ENCODE measurements at places on chromosomes 4 and X.

- DNase-seq, result peak; percentile 47
Measured at GRCh38 chr4:165756836-165757235, 116.2 kb upstream of the TLL1 start.

GRCh38 chr4:168690199-168690598, 193.3 kb downstream of the PALLD start:
- no peak for DNase-seq

DNA sequence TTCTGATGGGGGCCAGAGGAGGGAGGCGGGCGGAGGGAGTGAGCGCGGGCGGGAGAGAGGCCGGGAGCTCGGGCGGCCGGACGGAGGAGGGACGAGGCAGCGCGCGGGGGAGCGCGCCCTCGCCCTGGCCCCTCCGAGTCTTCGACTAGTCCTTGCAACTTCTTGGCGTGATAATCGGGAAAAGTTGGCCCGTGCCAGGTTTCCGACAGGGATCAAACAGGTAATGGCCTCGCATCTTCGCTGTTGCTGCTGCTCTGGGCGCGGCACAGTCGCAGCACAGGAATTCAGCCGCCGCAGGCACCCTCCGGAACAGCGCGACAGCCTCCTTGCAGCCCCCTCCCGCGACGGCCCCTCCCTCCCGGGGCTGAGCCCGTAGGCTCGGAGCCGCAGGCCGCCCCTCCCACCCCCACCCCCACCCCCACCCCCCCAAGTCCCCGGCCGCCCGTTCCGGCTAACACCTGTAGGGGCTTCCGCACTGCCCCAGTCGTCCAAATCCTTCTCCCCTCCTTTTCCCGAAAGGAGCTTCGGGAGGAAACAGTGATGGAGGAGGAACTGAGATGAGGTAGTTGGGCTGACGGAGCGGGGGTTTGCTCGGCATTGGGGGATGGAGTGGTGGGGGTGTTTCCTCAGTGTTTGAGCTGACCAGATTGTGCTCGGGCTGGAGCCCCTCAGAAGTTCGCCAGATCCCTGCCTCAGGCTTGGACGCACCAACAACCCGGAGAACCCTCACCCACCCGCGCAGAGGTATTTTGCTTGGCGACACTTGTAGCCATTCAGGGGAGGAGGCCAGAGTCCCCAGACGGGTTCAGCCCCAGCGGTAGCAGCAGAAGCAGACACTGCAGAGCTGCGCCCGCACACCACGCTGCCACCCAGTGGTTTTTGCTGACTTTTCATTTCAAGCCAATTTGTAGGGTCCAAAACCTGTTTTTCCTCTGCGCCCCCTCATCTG, at the start of gene FGF13:
Gene FGF13 (minus strand): TSS at position 319 of the 949 bp plus-strand sequence. CDS start 714 bp downstream, outside the sequence.
- DNase-seq, result peak; percentile 58

DNA sequence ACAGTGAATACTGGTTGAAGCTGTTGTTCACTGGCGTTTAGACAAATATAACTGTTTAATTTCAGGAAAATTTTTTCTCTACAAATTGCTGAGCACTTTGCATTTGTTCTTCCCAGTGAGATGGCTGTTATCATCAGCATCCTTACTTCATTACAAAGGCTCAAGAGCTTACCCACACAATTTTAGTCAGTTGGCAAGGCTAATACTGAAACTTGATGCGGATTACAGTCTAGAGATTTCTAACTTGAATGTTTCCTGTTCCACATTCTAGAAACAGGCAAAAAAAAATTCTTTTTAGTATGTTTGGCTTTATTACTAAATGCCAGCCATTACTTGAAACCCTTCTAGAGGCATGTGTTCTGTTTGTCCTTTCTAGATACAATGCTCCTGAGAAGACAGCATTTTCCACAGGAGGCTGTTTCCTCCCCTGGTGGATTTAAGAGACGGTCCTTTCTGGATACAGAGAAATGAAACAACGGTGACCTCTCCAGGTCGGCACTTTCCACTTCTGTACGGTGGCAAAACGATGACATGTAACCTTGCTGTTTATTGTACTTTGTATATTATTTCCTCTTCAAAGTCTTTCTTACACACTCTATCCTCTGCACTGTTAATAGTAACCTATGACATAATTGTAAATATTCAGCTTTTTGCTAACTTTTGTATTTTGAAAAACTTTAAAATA, 80.9 kb downstream of the RFC1 start:
- no peak for DNase-seq

GRCh38 chr4:155001251-155001650, 207.2 kb upstream of the NPY2R start:
- no peak for DNase-seq

DNA sequence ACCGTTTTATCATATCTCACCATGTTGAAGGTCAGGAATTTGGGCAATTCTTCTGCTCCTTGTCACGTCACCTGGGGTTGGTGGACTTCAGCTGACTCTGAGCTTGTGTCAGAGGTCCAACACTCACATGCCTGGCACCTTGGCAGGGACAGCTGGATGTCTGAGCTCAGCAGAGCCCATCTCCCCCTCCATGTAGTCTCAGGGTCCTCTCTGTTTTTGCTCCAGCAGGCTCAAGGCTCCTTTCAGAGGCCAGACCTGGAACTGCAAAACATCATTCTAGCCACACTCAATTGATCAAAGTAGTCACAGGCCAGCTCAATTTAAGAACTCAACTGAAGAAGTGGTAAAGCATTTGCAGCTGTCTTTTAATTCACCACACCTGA, 45.4 kb downstream of the EDNRA start:
- DNase-seq, result no peak

DNA sequence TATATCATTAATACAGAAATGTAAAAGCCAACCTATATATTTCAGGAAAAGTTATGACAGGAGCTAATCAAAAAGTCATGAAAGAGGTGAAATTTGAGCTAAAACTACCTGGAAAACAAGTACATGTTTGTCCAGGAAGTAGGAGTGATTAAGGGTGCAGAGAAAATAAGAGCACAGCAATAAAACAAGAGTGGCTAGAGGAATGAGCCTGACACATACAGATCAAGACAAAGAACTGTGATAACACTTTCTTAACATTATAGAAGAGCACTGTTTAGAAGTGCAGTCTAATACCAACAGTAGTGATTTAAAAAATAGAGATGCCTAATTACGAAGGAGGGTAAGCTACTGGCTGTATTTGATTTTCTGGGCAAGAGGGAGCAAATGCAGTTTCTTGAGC, 125.1 kb downstream of the WDFY3 start:
- peak; percentile 0 for DNase-seq

DNA sequence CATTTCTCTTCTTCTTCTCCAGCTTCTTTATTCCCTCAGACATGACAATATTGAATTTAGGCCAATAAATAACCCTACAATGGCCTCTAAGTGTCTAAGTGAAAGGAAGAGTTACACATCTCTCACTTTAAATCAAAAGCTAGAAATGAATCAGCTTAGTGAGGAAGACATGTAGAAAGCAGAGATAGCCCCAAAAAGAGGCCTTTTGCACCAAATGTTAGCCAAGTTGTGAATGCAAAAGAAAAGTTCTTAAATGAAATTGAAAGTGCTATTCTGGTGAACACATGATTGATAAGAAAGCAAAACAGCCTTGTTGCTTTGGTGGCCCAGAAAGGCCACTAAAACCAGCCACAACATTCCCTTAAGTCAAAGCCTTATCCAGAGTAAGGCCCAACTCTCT, 146.2 kb upstream of the HHIP start:
- no peak for DNase-seq

DNA sequence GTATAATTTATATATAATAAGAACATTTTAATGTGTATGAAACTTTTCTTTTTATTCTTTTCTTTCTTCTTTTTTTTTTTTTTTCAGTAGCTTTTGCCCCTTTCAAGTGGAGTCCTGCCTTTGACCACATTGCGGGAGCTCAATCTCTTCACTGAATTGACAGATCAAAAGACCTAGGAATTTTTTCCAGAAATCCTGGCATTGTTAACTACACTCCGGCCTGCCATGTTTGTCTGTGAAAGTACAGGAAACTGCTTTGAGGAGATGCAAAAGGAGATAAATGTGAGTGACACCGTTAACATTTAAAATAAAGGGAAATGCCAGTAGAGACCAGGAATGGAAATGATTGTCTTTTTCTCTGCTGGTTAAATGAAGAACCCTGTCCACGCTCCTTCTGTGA, 159.3 kb upstream of the VCX3A start:
- no peak for DNase-seq

DNA sequence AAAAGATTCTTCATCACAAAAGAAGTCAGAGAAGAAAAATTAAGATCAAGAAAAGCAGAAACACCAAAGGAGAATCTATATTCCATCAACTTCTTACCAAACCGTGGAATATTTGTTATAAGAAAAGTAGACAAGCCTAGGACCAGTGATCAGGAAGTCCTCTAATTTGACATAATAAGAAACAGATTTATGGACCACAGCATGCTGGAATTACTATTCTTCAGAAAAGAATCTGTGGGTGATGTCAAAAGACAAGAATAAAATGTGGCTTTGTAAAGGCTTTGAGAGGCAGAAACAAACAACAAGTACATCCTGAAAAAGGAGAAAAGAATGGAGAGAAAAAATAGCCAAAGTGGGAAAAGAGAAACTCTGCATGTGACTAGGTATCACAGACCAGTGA, 123.3 kb downstream of the SLC10A7 start:
- no peak for DNase-seq

DNA sequence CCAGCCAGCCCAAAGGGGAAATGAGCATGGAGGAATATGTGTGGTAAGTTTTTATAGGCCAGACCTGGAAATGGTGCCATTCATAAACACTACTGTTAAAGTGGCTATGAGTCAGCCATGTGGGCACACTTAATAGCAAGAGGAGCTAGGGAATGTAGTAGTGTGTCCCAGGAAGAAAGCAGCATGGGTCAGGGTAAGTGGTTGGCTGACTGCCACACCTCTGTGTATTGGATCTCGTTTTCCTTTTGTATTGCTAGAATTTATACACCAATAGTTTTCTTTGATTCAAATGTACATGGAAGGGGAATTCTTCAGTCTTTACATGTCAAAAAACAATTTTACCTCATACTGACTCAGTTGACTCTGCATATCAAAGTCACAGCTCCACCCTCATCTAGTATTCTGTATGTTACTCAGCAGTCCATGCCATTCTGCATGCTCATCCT, 22.9 kb upstream of the SGMS2 start:
- no peak for DNase-seq

DNA sequence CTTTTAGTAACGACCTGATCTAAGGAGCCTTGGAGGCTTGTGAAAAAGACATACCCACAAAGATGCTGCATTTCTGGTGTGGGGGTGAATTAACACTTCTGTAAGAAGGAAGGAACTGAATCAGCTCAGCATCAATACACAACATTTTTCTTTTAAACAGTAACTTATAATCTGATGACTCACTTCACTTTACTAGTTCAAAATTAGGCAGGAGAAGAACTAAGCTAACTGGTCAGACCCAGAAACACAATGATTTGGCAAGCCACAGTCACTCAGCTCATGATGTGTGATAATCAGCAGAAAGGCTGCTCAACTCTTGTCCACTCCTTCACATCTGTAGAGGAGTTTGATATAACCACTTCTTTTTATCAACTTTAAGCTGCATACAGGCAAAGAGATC, 4.6 kb downstream of the MMAA start:
- DNase-seq, result no peak

GRCh38 chrX:134936542-134936941, 54.2 kb upstream of the SMIM10 start:
- no peak for DNase-seq

GRCh38 chrX:123830309-123830708, 29.5 kb upstream of the XIAP start:
- DNase-seq, result peak; percentile 88

DNA sequence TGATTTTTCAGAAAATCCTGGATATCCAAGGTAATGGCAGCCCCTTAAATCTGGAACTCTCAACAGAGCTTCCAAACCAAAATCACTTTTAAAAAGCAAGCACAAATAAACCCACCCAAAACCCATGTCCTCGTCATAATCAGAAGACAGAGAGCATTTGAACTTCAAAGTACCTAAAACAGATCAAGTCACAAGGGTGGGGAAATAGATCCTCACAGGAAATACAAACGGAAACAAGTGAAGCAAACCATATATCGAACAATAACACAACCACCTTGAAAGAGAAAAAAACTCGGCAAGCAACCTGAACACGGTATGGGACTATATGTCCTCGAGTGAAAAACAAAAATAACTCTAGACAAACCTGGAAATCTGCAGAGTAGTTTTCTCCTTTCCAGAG, 15.9 kb upstream of the CCNQ start:
- DNase-seq, result no peak

DNA sequence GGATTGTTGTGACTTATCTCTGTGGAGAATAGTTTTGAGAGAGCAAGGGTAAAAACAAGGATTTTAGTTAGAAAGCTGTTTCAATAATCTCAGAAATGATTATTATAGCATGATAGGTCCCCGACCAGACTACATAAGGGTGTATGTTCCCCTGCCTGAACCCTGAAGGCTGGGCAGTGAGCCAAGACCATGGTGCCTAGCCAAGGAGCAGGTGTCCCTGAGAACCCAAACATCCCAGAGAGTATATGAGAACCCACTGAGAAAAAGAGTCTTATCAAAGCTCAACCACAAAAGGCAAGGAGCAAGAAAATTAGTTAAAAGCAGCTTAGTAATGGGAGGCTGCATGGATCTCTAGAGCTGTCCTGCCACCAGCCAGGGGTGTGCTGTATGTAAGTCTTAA, 94.9 kb upstream of the UNC5C start:
- DNase-seq, result peak; percentile 0

- DNase-seq, result peak; percentile 33
Measured at GRCh38 chrX:101462892-101463291, 22.4 kb upstream of the ARMCX4 start.

DNA sequence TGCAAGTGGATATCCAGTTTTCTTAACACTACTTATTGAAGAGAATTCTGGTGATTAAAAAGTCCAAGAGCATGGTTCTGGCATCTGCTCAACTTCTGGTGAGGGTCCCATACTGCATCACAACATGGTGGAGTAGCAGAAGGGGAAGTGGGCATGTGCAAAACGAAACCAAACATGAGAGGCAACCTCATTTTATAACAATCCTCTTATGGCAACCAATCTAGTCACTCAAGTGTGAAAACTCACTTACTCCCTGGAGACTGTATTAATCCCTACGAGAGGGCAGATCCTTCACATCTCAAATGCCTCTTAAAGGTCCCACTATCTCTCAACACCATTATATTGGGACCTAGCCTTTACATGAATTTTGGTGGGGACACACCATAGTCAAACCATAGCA, 55.4 kb upstream of the TRO start:
- DNase-seq, result no peak

- DNase-seq, result no peak
Measured at GRCh38 chr4:71251261-71251660, 87.6 kb upstream of the SLC4A4 start.

- no peak for DNase-seq
Measured at GRCh38 chr4:113289766-113290165, 240.3 kb downstream of the ANK2 start.

- DNase-seq, result peak; percentile 3
Measured at GRCh38 chrX:49761481-49761880, 65.7 kb upstream of the PAGE1 start.

DNA sequence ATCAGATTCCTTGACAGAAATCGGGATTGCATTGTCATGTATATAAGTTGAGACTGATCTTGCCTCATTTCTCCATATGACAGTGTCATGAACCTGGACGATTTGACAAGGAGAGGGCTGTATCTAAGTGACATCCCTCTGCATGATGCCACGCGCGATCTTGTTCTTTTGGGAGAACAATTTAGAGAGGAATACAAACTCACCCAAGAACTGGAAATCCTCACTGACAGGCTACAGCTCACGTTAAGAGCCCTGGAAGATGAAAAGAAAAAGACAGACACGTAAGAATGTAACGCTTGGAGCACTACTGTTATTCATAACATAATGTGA, 40.9 kb downstream of the GUCY1B1 start:
- no peak for DNase-seq

GRCh38 chr4:83454686-83455085, 937 bp downstream of the HELQ start:
- DNase-seq, result no peak
